Muscle of leg (tissue), 16 donors: ENCODE measurements at places on chromosomes 2 and 18. TPM values are rescaled to one million over a fixed set of nuclear protein-coding genes. Genes with fewer than 3 reads are reported as not detected.

DNA sequence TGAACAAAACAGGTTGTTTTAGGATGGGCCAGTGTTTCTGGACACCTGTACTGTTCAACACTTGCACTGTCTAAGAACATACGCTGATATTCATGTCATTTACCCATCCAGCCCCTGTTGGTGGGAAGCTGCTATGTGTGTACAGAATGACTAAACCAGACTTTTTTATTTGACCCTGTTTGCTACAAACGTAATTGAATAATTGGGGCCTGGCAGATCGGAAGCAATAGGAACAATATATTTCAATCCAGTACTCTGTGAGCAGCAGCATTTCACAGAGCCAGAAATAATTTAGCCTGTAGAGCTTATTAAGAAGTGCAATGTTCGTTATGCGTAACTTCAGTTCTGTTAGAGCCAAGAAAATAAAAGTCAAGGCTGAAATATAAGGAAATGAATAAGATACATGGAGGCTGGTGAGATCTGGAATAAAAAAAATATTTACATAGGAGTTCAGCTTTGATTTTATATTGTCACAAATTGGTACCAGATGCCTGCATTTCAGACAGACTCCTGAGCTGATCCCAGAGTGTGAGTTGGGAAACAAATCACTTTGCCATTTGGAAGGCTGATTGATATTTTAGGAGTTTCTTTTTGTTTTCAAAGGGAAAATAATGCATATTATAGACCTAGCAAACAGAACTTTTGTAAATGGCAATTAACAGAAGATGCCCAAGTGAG lies 19.7 kb downstream of the CABLES1 start:
- DNase-seq: peak; percentile 75

DNA sequence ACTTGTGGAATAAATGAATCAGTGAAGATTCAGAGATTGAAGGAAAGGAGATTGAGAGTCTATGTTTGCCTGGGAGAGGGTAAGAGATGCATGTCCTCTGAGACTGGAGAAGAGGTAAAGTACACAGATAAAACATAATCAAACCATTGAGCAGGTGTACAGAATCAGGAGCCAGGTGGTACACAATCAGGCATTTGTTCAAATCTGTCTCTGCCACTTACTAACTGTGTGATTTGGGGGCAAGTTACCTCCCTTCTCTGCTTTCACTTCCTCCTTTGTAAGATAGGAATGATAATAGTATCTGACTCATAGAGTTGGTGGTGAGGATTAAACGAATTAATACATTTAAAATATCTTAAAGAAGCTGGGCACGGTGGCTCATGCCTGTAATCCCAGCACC lies 94.0 kb downstream of the CDK15 start:
- no peak for DNase-seq

- DNase-seq: peak; percentile 50
Measured at GRCh38 chr18:46278481-46279465, 174.6 kb downstream of the HAUS1 start.

- no peak for DNase-seq
Measured at GRCh38 chr2:210429403-210430137, 47.0 kb downstream of the LANCL1 start.

DNA sequence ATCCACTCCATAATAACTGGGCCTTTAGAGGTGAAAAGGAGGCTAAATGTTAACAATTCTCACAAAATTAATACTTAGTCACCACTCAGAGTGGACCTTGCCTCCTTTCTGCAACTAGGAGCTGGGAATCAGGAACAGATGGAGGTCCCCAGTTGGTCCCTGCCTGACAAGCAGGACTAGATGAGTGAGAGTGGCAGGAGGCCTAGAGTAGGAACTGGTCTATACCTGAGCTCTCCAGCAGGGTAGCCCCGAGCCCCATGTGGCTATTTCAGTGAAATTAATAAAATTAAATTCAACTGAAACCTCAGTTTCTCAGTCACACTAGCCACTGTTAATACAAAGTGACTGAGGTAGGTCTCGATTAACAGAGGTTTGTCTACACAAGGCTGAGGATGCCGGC lies 150.5 kb downstream of the MYO5B start:
- no peak for DNase-seq

GRCh38 chr2:109256111-109256510 lies 127.1 kb downstream of the SH3RF3 start:
- no peak for DNase-seq

- DNase-seq: no peak
Measured at GRCh38 chr2:122627388-122627787, 871.9 kb downstream of the TSN start.

GRCh38 chr2:105788670-105789290 lies 44.1 kb downstream of the NCK2 start:
- no peak for DNase-seq

DNA sequence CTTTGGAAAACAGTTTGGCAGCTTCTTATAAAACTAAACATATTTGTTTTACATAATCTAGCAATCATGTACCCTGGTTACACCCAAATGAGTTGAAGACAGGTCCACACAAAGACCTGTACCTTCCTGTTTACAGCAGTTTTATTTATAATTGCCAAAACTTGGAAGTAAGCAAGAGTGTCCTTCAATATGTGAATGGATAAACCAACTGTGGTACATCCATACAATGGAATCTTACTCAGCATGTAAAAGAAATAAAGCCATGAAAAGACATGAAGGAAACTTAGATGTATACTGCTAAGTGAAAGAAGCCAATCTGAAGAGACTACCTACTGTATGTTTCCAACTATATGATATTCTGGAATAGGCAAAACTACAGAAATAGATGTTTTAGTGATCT lies 23.7 kb downstream of the ORC4 start:
- DNase-seq: no peak

GRCh38 chr2:210169516-210170195 lies 1.6 kb downstream of the KANSL1L start:
- DNase-seq: peak; percentile 77

- DNase-seq: peak; percentile 70
Measured at GRCh38 chr2:88903749-88904353, 212.4 kb downstream of the RPIA start.

- peak; percentile 54 for DNase-seq
Measured at GRCh38 chr18:48529796-48530195, 9.0 kb upstream of the CTIF start.

M1AP gene
- 0.18 TPM for total RNA-seq

IL1RL2 gene
- total RNA-seq: 0.27 TPM

- no peak for DNase-seq
Measured at GRCh38 chr2:201176081-201176481, 6.9 kb upstream of the CASP10 start.

DNA sequence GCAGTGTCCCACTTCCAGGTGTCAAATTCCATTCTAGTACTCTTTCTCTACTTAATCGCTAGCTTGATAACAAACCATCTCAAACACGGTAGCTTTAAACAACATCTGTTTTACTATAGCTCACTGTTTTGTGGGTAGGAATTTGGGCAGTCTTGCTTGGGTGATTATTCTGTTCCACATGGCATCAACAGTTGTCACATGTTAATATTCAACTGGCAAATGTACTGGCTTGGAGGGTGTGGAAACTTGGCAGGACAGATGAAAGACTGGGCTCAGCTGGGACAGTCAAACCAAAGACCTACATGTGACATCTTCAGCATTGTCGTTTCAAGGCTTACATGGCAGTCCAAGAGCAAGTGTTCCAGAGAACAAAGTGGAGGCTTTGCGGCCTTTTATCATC lies 241.8 kb downstream of the PTH2R start:
- DNase-seq: peak; percentile 38

GRCh38 chr2:79835911-79836310 lies 323.1 kb downstream of the CTNNA2 start:
- DNase-seq: peak; percentile 77

DNA sequence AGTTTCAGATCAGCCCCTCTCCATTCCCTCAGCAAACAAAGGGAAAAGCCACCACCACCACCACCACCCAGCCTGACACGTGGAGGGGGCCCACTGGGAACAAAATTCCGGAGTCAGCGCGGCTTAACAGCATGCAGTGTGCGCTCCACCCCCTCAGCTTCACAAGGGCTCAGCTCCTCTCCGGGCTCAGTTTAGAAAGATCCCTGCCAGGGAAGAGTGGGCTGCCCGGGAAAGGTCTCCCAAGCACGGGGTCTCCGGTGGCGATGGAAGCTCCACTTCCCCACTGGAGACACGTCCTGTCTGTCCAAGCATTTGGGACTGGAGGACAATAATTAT lies 55.7 kb downstream of the SNORC start:
- DNase-seq: peak; percentile 21

GRCh38 chr2:152464851-152465470 lies 130.0 kb downstream of the FMNL2 start:
- DNase-seq: peak; percentile 73

- DNase-seq: no peak
Measured at GRCh38 chr2:67268797-67269196, 128.3 kb upstream of the ETAA1 start.

- DNase-seq: peak; percentile 15
Measured at GRCh38 chr2:145199827-145200706, 680.1 kb upstream of the ZEB2 start.

MYL1 gene
- 10,096 TPM for total RNA-seq

G6PC2 gene
- total RNA-seq: not detected

DNA sequence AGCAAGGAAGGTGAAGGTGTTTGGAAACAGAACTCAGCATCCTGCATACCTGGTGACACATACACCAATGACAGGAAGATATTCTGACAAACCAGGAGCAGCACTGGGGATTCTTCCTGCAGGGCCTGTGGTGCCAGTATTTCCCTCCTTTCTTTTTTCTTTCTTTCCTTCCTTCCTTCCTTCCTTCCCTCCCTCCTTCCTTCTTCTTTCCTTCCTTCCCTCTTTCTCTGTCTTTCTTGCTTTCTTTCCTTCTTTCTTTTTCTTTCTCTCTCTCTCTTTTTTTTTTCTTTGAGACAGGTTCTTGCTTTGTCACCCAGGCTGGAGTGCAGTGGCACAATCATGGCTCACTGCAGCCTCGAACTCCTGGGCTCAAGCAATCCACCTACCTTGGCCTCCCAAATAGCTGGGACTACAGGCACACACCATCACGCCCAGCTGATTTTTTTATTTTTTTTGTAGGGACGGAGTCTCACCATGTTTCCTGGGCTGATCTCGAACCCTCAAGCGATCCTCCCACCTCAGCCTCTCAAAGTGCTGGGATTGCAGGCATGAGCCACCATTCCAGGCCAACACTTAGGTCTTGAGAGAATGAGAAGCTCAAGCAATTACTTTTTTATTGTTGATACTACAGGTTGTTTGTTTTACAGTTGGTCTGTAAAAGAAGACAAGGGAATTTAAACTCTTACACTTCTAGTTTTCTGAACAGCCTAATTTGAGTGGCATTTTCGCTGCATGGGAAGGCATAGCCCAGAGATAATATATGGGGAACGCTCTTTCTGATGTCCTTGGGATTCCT lies 54.7 kb upstream of the GATA6 start:
- no peak for DNase-seq

GRCh38 chr2:20410556-20411277 lies 36.2 kb upstream of the RHOB start:
- no peak for DNase-seq

DNA sequence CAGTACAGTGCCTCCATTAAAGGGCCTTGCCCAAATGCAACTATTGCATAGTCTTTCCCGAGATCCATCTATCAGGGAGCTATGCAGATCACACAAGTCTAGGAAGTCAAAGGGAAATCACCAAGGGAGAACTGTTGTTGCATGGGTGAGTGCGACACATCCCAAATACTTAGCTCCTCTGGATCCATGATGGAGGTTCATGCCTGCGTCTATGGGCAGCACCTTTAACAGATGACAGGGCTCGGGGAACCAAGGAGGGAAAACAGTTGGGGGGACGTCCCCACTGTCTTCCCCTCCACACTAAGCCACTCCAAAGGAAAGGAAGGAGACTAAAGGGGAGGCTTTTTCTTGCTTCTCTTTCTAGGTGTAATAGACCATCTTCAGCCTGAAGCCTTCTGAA lies 552.8 kb upstream of the PKDCC start:
- DNase-seq: no peak

AQP12B gene
- total RNA-seq: not detected

LYG2 gene
- total RNA-seq: not detected

DNA sequence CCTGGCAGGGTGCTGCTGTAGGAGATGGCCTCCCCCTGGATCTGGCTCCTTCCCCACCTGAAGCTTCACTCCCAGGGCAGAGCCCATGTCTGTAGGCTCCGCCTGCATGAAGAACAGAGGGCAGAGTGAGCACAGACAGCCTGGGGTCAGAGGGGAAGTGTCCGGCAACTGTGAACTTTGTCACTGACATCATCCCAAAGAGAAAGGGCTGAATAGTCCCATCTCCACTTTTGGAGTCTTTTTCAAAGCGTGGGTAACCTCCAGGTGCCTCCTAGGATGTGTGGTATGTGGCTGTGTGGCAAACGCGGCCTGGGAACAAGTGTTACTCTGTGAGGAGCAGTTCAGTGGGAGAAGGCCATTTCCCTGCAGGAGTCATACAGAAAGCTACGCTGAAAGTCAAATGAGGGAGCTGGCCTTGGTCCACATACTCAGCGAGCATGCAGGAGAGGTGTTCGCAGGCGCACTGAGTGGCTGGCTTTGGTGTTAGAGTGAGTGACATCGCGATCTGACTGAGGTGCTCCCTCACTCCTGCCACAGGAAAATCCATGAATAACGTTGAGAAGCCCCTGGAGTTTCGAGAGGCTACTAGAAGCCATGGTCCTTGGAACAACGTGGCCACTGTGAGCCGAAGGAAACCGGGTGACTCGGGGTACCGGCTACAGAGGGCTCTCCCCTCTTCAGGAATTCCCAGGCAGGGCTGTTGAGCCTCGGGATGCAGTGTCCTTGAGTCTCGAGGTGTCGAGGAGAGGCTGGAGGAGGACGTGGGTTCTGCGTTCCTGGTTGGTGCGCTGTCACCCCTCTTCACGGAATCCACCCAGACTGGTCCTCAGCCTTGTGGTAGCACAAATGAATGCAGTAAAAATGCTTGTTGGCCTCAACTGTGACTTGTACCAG lies 54.7 kb downstream of the CABLES1 start:
- no peak for DNase-seq

GRCh38 chr2:175004980-175005732 lies at the start of gene CHN1:
CHN1 (minus strand) TSS chr2:175005381; CDS start chr2:175004912, 469 bp downstream.
- DNase-seq: peak; percentile 81

DSC2 gene
- total RNA-seq: 3.5 TPM

GRCh38 chr2:241843321-241844065 lies 15.2 kb downstream of the PDCD1 start:
- no peak for DNase-seq

ZNF385B gene
- 3.9 TPM for total RNA-seq

DNA sequence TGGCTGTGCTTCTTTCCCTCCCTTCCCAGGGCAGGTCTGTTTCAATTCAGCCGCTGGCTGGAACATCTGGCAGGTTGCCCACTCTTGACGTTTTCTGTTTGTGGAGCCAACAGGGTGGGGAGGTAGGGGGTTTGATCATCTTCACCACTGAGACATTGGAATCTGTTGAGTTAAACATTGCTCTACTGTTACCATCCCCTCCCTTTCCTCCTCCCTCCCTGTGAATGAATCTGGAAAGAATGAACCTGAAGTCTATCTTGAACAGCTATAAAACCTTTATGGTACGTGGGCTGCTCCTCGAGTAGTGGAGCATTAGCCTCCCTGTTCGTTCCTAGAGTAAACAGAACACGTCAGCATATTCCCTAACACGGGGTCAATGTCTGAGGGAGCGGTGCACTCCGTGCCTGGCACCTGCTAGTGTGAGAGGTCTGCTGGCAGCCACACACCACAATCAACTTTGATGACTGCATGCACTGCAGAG lies 249.9 kb upstream of the RBBP8 start:
- peak; percentile 86 for DNase-seq

CCL20 gene
- total RNA-seq: 0.27 TPM

LCT gene
- not detected for total RNA-seq

GRCh38 chr2:199929262-199929661 lies 18.2 kb downstream of the C2orf69 start:
- DNase-seq: no peak
